Inflammatory macrophage treated with lipopolysaccharide for 1 hour (primary cell): ENCODE measurements at places on chromosomes 3 and 15.
A peak's percentile ranks its signal among the peaks of the same experiment; 100 is the strongest.

DNA sequence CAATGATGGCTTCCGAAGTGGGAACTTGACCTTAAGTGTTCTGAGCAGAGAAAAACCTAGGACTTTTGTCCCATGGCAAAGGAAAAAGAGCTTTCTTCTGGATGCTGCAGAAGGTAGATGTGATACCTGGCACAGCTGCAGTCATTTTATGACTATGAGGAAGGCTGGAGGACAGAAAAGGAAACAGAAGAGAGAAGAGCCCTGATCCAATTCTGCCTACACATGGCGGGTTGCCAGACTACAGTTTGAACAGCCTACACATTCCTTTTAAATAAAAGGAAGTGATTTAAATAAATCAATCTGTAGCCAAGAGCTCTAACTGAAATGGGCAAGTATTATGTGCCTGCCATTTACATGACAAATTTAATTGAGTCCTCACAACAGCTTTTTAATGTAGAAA lies 43.6 kb upstream of the CHRNB4 start:
- peak; percentile 46 for DNase-seq

GRCh38 chr3:196918968-196919367 lies 23.4 kb downstream of the NCBP2 start:
- no peak for DNase-seq

GRCh38 chr15:55824857-55825613 lies 82.1 kb upstream of the PRTG start:
- no peak for DNase-seq

- no peak for DNase-seq
These were observed 25.3 kb downstream of the FOXL2 start for GRCh38 chr3:138921316-138922292.

DNA sequence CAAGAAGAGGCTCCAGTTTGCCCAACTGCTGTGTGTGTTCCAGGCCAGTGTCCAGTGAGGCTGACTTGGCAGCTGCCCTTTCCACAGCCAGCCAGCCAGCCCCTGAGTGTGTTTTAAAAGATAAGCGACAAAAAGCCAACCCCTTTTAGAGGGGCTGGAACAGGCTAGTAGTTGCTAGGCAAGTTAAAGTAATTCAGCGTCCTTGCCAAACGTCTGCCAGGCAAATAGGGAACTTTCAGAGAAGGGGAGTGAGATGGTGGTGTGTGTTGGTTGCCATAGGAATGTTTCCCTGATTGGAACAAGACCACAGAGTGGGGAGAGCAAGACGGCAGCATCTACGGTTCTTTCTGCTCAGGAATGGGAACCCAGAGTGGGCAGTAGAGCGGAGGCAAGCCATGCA lies 86.3 kb downstream of the TMEM108 start:
- no peak for DNase-seq
